ENCODE measurements at places on chromosomes 1 and 21. TPM values are rescaled to one million over a fixed set of nuclear protein-coding genes. Genes with fewer than 3 reads are reported as not detected.

S100A8 gene
- total RNA-seq = not detected

ADCY10 gene
- total RNA-seq = not detected

SIPA1L2 gene
- 14.2 TPM for total RNA-seq

PWP2 gene
- 31.8 TPM for total RNA-seq

RORC gene
- not detected for total RNA-seq

FMO2 gene
- not detected for total RNA-seq

LCE1E gene
- not detected for total RNA-seq

ZNF593OS gene
- not detected for total RNA-seq

CNIH3 gene
- total RNA-seq = 2.5 TPM

Measured in endothelial cell of umbilical vein (primary cell).